ENCODE measurements at places on chromosomes 1 and 21.

GRCh38 chr1:10968411-10968826, 44.0 kb upstream of the TARDBP start:
- DNase-seq: no peak

DNA sequence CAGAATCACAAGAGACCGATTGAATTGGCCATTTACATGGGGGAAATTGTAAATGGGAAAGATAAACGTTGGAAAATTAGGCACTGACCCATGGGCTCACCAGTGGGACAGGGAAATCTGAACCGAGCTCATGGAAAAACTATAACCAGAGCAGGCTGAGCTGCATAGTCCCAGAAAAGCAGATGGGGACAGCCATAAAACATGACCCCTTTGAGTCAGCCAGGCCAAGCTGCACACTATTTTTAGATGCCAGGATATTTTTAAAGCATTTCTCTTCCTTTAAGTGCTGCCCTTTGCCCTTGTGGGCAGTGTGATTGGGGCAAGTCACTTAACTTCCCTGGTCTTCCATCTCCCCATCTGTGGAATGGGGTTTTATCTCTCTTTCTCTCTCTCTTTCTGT, 184.1 kb downstream of the FOXD2 start:
- DNase-seq: no peak

GRCh38 chr1:185408700-185409270, 91.7 kb upstream of the IVNS1ABP start:
- DNase-seq: no peak

GRCh38 chr1:183318433-183318832, 99.7 kb downstream of the NMNAT2 start:
- DNase-seq: no peak

DNA sequence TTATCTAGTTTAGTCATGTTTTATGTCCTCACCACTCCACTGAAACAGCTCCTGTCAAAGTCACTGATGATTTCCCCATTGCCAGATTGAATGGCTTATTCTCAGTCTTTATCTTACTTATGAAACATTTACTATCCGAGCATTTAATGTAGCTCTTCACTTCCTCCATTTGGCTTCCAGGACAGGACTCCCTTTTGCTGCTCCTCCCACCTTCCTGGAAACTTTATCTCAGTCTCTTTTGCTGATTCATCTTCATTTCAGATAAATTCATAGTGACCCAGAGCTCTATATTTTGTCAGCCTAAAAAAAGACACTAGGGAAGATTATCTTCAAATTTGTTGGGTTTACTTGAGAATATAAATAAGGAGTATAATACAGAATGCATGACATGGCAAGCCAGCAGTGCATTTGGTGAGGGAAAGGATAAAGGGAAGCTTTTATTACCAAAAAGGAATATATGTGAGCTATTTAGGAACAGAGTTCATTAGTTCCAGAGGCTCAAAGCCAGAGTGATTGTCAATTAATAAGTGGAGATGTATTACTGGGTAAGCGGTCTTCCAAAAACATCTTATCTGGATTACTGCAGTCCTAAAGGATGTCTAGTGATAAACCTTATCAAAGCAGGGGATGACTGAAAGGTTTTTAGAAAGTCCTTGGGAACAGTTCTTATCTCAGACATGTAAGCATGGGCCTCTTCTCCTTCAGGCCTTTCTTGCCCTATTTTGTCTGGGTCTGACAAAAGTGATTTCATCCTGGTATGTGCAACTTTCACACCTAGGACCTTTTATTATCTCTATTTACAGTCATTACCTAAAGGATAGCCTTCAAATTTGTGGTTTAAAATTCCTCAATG, 25.6 kb downstream of the IL23R start:
- no peak for DNase-seq

DNA sequence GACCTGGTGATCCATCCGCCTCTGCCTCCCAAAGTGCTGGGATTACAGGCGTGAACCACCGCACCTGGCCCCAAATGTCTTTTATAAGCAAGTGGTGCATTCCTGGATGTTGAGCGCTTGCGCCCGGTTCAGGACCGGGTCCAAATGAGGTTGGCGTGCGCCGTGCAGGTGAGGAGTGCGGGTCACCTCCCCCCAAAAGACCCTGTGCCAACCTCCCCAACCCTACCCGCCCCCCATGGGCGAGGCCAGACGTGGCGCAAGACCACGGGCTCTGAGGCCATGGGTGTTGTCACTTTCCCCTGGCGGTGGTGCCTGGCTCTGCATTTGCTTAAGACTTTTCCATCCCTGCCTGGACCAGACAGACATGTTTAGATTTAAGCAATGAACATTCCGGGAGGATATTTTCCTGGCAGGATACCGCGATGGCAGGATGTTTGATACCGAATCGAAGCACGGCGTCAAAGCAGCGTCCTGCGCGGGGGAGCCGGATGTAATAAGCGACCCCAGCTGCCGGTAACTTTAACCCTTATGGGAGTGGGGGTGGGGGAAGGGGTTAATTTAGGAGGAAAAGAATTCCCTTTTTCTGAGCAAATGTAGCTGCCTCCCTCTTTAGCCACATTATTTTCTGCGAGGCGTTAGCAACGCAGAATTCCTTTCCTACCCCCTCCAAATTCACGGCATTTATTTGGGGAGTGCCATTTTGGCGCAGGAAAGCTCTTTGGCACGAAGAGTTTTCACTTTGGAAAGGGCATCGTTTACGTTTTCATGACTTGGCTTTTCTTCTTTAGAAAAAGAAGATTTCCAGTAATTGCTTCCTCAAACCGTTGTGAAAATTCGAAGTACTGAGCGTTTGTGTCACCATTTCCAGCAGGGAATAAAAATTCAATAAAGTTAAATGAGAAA, 27.8 kb upstream of the RNF187 start:
- peak; percentile 50 for DNase-seq

- DNase-seq: no peak
Observed at GRCh38 chr1:181126289-181126688, 37.8 kb downstream of the IER5 start.

DNA sequence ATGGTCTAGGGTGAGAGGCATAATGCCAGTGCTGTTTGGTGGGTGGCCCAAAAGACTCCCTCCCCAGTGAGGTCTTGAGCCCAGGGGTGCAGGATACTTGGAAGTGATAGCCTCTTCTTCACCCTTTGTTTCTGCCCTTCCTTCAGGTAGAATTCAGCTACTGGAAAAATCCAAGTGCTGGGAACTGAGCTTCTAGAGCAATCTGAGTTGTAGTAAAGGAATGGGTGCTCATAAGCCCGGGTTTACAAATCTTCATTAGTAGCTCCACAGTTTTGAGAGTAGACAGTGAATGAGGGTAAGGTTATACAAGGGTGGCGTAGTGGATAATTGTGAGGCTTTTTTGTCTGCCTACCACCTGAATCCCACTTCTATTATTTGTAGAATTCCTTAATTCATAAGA, 29.2 kb upstream of the CD84 start:
- no peak for DNase-seq

DNA sequence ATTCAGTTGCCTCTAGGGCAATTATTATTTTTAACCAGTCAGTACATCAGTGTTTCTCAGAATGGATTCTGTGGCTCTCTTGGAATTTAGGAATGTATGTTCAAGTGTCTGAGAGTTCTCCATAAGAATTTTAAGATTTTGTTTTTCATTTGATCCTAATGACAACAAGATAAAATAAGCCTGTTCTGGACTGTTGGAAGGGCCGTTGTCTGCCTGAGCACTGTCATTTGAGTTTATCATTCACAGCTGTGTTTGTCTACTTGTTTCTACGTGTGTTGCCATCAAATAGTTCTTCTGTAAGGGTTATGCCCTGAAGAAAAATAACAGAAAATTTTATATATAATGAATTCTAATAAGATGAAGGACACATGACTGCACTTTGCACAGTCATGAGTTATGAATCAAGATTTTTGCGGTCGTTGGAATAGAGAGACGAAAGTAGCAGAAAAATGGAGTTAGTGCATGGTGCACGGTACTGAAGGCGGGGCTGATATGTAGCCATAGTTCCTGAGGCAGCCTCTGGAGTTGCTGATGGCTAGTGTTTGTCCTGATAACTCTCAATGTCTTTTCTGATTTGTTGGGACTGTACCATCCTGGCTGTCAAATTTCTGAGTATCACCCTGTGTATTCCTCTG, 92.5 kb downstream of the NOS1AP start:
- DNase-seq: no peak

DNA sequence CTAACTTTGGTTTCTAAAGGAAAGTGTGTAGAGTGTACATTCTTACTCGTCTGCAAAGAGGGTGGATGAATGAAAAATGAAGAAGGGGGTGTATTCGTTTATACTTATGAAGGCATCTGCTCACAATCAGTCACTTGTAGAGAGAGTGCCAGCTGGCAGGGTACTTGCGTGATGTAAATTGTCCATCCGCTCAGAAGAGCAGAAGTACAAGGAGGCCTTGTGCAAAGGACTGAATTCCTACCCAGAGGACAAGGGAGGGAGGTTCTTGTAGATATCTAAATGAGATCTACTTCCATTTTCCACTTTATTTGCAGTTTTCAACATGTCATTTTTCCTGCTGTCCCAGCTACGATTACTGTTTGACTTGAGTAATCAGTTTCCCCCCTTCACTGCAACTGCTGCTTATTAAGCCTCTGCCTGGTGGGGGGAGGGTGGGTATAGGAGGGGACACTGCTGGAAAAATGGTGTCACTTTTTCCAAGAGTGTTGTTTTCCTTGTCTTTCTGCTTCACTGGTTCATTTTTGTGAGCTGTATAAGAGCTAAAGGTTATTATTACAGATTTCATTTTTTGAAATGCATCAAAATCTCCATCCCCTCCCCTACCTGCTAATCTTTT, 67.3 kb downstream of the LAMC1 start:
- no peak for DNase-seq

GRCh38 chr1:233229288-233229687, 66.2 kb downstream of the PCNX2 start:
- no peak for DNase-seq

- peak; percentile 18 for DNase-seq
Observed at GRCh38 chr1:33455539-33456501, 16.6 kb upstream of the ZSCAN20 start.

- peak; percentile 14 for DNase-seq
Observed at GRCh38 chr21:29372063-29372802, 73.5 kb downstream of the BACH1 start.

GRCh38 chr1:162756523-162756922, 34.0 kb upstream of the HSD17B7 start:
- no peak for DNase-seq

DNA sequence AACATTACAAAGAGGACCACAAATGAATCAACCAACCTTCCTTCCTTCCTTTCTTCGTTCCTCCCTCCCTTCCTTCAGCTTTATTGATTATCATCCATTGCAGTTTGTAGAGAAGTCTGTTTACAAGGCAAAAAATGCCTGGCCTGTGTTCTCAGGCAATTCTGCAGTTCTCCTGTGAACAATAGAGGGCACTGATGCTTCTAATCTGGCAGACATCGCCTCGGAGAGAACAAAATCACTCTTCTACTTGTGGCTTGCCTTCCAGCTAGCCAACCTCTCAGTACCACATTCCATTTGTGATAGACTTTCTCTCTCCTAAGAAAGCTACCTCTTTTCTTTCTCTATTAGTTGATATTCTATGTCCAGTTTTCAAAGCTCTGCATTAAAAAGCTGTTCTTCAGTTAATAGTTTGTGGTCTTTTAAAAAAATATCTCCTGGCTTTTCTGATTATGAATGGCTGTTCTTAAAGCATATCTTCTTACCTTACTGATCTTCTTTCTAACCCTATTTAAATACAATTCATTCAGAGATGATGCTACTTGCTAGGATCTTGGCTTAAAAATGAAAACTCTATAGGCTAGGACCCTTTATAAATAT, 26.9 kb upstream of the ESRRG start:
- DNase-seq: no peak

DNA sequence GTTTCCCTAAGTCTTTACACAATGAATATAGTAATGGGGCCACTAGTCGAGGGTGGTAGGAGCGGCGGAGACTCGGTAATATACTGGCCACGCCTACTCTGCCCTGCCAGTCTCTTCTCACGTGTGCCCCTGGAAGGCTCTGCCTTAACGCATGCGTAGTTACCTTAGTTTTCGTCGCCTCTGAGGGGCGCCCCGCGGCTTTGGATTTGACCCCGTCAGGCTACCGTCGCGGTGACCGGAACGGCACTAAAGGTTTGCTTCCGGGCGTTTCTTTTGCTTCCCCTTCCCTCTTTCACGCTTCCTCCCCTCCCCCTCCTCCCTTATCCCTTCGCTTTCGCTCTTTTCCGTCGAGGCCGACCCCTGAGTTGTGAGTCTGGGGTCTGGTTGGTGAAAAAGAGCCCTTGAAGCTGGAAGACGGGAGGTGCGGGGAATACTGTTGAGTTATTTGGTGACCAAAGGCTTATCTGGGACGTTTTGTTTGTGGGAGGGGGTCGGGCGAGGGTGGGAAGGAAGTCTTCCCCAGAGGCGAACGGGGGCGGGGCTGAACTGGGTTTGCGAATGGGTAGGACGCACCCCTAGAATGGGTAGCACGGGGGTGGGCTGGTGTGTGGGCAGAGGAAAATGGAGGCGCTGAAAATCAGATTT, at the start of gene SETDB1:
SETDB1 (plus strand) TSS at position 267 of the 645 bp plus-strand sequence. CDS start 1,352 bp downstream, outside the sequence.
- DNase-seq: peak; percentile 92

DNA sequence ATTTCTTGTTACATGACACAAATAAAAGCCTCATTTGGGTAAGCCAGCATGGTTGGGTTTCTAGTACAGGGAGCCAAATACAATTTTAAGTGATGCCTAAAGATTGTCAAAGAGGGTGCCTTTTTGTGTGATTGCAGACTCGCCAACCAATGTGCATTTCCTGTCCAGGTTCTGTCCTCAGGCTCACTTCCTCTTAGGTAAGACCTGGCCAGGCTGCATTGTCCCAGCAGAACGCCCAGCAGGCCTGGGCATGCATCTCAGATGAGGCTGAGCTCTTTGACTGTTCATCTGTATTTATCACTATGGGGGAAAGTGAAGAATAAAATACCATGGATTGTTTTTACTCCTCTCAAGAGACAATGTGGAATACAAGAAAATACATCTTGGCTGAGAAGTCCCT, 49.7 kb downstream of the KCNC4 start:
- DNase-seq: no peak

DNA sequence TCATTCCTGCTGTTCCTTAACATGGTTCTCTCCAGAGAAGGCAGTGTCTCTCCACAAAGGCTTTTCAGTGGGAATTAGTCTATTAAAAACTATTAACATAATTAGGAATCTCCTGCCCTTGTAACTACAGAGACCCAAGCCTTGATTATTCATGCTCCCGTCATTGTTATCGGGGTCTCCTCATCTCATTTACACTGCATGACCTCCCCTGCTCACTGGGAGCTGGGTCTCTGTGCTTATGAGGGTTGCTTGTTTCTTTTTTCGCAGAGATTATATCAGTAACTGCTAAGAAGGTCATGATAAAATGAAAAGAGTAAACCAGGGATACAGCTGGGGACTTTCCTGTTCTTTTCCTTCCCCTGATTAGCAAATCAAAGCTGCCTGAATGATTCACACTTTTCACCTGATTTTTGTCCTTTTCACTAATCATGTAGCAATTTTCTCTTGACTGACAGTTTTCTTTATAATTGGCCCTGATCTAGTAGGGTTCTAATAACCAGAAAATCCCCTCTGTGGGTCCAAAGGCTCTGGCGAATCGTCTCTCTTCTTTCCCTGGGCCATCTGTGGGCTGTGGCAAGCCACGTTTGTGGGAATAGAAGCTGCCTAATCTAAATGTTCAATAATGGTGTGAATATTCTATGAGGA, 116.5 kb upstream of the BARHL2 start:
- DNase-seq: no peak

GRCh38 chr1:15622712-15623373, 5.6 kb downstream of the DDI2 start:
- DNase-seq: no peak

Measured in stimulated activated naive CD4-positive, alpha-beta T cell treated with Interleukin-2 at 50 U/mL for 16 hours (primary cell).